SHP77 treated with DMSO at 0.1 percent for 48 hours (cell line): ENCODE measurements at places on chromosomes 12 and 14.

DNA sequence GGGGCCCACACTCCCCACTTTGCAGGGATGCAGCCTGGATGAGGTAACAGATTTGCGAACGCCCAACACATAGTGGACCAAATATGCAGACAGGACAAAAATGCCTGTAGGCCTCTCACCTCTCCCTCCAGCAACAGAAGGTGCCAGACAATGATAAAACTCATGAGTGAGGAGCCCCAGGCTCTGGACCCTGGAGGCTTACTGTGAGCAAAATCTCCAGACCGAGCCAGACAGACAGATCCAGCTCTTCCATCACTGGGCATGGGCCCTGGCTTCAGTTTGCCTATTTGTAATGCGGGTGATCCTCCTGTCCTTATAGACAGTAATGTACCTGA lies 42.3 kb downstream of the IRF2BPL start:
- no peak for DNase-seq

DNA sequence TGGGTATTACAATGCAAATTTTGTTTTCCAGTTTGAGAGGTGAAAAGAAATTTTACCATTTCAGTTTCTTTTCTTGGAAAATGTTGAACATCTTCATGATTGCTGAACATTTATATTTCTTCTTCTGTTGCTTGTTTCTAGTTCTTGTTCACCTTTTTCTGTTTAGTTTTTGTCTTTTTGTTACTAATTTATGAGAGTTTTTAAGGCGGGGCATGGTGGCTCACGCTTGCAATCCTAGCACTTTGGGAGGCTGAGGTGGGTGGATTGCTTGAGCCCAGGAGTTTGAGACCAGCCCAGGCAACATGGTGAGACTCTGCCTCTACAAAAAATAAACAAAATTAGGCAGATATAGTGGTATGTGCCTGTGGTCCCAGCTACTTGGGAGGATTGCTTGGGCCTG lies 10.7 kb downstream of the KIF5A start:
- DNase-seq = no peak

- DNase-seq = no peak
These were observed 77.2 kb upstream of the RFLNA start for GRCh38 chr12:124217508-124218242.

- DNase-seq = no peak
These were observed 1.1 kb downstream of the GCH1 start for GRCh38 chr14:54901380-54902142.

DNA sequence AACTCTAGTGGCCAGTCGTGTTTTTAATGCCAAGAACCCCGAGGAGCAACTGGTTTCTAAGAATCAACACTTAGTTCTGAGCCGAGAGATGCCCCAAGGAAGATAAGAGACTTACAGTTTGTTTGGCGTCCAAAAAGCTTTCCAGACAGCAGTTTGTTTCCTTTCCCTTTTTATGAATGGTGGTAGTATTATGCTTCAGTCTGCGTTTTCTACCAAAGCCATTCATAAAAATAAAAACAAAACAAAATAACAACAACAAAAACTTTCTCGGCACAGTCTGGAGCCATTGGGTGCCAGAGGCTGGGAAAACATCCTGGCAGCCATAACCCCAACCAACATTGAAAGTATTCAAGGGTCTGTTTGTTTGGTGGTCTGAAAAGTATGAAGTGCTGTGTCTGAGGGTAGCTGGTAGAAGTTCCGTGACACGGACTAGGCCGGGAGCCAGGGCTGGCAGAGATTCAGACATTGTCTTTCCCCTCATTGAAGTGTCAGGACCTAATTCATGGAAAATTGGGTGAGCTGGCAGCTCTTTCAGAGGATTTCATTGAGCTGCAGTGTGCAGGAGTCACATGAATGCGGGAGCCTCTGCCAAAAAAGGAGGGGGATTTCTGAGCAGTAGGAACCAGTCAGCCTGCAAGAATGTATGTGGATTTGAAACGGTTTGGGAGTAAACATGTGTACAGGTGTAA lies 124.2 kb downstream of the HMGA2 start:
- DNase-seq = no peak

DNA sequence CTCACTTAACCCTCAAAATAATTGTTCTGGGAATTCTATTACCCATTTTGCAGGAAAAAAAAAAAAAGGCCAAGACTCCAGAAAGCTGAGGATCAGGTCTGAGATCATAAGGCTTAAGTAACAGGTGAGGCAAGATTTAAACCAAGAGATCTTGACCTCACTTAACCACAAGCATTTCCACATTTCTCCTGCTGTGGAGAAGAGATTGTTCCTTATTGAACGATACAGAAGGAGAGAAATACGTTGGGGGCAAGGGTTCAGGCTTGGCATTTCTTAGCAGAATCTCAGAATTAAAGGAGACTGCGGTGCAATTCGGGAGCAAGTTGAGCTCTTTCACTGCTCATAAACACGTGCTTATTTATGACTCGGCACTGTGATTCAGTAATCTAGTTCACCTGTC lies 885.3 kb upstream of the TMEM132C start:
- DNase-seq = no peak
